ENCODE measurements at places on chromosomes 7 and 10. TPM values are rescaled to one million over a fixed set of nuclear protein-coding genes. Genes with fewer than 3 reads are reported as not detected.

OPN1SW gene
- not detected for total RNA-seq

BAIAP2L1 gene
- 18.8 TPM for total RNA-seq

MACC1 gene
- 72.6 TPM for total RNA-seq

C10orf67 gene
- total RNA-seq: 1.6 TPM

GRCh38 chr7:35707422-35707821 is 12.5 kb upstream of the HERPUD2 start:
- DNase-seq: no peak

LIPK gene
- total RNA-seq: not detected

DNA sequence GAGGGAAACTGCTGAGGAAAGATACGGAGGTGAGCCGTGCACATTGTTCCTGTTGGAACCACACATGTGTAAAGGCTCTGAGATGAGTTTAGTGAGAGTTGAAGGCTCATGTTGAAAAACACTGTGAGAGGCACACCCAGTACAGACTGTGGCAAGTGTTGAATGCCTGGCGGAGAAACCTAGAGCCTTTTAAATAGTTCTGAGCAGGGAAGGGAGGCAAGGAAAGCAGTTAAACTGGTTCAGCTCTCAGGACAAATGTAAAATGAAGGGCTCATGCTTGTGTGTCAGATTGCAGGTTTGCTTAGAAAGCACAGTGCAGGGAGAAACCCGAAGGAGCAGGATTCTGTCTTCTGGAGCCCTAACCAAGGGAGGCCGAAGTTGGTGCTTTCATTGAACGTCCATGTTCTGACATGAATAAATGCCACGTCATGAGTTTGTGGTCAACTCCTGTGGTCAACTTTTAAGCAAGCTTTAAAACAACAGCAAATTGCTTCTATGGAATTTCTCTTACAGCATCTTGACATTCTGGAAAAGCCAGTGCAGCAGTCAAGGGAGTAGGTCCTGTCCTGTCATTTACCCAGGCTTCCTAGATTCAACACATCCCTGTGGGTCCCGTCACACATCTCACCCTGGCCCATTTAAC is 650.9 kb upstream of the GALNT17 start:
- no peak for DNase-seq

MLLT10 gene
- 54.2 TPM for total RNA-seq

DNA sequence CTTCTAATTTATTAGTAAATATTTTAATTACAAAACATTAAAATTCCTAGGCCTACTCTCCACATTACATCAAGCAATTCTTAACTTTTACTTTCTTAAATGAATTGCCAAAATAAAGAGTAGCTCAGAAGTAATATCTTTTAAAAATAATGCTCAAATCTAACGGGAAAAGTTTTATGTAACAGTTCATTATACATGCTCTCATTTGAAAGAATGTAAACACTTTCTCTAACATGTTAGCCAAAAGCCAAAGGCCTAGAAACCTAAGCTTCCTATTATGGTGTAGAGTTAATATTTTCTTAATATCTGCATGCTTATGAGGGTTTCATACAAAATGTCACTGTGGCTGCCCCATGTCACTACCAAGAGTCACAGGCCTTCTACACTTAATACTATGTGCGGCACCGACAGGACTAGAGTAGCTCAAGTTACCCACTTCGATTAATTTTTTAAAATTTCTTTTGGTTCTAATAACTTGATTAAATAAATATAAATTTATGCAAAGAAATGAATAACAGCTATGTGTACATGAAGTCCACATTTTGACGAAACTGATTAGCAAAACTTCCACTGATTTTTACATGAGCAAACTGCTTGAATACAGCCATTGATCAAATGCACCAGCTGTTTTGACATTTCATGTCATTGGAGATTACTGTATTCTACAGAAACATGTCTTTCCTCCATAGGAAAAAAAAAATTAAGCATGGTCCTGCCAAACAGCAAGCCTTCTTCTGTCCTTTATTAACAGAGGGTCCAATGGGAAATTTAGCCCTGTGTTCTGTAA is 3.5 kb downstream of the COBL start:
- DNase-seq: no peak

All from kidney (tissue), 22 donors.